ENCODE measurements at places on chromosomes 12 and 14. TPM values are rescaled to one million over a fixed set of nuclear protein-coding genes. Genes with fewer than 3 reads are reported as not detected.

The CARMIL3 gene
- total RNA-seq = 0.05 TPM

The SIX4 gene
- 0.51 TPM for total RNA-seq

The RNF10 gene
- 308 TPM for total RNA-seq

The TROAP gene
- 4.3 TPM for total RNA-seq

The CNTN1 gene
- total RNA-seq = 0.17 TPM

DNA sequence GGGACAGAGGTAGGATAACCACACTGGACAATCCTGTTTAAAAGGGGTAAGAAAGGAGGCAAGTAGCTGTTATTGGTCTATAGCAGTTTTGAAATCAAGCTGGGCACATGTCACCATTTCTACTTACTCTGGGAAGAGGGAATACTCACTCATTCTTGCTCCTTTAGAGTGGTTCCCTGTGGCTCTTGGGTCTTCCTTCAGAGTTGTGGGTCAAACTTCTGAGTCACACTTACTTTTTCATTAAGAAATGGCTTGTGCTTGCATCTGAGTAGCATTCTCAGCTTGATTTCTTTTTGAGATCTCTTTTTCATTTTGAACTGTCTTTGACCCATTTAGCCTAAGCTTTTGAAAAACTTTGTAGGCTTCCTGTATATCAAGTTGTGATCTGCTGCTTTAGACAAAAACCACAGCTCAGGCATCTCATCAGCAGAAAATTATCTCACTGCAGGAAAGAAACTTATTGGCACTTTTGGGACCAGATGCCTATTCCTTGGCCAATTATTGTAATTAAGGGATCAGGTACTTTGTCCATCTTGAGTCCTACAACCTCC is 122.2 kb downstream of the AEBP2 start:
- no peak for DNase-seq

- DNase-seq = no peak
Observed at GRCh38 chr14:58270628-58271027, 26.0 kb downstream of the PSMA3 start.

GRCh38 chr12:74490390-74491064 is 47.1 kb upstream of the ATXN7L3B start:
- DNase-seq = no peak

GRCh38 chr14:102671410-102671809 is 79.0 kb downstream of the RCOR1 start:
- DNase-seq = no peak

- no peak for DNase-seq
Observed at GRCh38 chr12:80941916-80942315, 4.2 kb upstream of the LIN7A start.

DNA sequence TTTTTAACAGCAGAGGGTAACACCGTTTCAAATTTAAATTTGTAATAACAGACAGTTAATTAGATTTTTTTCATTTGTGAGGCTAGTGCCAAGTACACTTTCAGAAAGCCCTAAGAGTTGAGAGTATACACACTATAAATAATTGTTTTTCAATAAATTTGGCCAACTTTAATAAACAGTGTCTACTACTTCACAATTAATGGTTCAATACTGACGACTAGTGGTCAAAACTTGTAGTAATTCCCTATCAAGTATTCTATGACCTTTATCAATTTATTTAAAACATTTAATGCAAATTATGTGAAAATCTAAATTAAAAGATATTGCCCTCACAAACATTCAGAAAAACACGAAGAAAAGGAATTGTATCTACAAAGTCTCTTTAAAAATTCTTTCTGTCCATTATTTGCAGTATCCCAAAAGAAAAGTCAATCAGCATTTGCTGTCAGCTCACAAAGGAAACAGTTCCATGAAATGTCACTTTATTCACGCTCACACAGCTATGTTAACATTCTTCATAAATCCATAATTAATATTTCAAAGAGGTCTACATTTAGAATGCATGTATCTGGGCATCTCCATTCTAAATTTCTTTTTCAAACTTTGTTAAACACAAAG is 91.2 kb downstream of the CEP128 start:
- DNase-seq = peak; percentile 73

DNA sequence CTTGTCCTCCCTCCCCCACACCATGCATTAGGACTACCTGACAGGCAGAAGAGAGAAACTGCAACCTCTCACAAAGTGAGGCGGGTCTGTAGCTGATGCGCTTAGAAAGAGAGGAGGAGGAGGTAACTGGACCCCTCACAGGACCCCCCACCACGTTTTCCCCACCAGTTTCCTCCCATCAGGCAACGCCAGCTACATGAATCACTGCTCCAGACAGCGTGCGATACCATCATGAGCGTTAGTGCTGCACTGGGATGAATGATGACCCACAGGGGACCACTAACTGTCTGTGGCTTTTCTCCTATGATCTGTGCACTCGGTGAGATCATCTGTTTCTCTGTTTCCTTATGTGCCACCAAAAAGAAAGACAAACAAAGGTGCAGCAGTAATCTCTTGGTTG is 77.7 kb downstream of the KCNK10 start:
- no peak for DNase-seq

Data from dermis blood vessel endothelial cell (primary cell).